Foreskin fibroblast (primary cell): ENCODE measurements at places on chromosomes 13 and 19.

DNA sequence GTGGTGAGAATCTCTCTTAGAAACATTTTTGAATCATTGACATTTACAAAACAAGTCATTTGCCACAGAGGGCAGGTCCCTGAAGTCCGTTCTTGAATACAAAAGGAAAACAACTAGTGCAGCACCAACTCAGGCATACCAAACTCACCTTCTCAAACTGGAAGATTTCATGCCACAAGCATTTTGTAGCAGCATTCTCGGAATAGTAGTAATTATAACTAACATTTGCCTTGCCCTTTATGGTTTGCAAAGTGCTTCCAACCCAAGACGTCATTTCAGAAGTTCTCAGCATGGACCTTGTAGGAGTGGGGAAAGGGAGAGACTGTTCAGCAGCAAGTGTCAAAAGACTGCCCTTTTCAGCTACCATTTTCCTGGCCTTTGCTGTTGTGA, 344.6 kb downstream of the RFC3 start:
- peak; percentile 23 for DNase-seq

DNA sequence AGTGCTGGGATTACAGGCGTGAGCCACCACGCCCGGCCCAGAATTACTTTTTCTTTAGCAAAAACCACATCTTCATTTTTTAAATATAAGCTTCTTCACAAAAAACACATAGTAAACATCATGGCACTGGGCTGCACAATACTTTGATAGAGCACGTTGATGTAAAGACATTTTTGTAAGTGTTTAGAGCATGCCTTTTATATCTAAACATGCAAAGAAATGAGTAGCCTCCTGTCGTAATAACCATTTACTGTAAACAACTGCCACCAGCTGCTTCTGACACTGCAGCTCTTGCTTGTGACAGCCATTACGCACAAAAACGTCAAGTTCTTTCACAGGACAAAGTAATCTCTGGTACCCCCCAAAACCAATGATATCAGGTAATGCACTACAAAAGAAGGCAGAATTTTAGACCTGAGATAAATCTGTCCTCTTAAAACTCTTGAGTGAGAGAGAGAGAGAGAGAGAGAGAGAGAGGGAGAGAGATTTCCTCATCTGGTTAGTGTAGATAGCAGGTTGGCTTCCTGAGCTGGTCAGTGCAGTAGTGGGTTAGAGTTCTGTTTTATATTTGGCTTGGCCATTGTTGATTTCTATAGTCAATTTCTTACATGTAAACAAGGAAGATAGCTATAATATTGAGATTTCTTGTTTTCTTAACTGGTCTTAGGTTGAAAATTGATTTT, 6.7 kb upstream of the ZNF548 start:
- DNase-seq: no peak

DNA sequence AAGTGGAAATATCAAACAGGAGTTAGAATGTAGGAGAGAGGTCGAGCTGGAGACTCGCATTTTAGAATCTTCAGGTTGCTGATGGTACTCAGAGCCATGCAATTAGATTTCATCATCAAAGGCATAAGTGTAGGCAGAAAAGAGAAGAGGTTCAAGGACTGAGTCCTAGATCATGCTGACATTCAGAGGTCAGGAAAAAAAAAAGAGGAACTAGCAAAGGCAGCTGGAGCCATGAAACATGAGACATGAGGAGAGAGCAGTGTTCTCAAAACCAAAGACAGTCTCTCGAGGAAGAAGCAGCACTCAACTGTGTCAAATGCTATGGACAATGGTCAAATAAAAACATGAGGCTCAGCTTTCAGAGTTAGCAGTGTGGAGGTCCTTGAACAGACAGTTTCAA, 12.4 kb upstream of the TPP2 start:
- DNase-seq: no peak

DNA sequence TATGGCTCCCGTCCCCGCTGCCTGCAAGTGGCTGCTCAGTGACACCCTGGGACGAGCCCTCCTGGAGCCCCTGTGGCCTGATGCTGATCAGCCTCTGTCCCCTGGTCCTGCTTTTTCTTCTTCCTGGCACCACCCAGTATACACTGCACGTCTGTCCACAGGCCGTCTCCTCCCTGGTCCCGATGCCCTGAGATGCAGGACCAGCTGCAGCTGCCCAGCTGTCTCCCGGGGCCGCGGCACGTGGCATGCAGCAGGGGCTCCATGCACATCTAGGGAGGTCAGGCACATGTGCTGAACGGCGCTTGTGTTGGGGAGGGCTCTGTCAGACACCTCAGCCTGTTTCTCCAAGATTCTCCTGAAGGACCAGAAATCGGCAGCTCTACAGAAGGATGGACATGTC, 30.2 kb downstream of the ZFR2 start:
- no peak for DNase-seq

DNA sequence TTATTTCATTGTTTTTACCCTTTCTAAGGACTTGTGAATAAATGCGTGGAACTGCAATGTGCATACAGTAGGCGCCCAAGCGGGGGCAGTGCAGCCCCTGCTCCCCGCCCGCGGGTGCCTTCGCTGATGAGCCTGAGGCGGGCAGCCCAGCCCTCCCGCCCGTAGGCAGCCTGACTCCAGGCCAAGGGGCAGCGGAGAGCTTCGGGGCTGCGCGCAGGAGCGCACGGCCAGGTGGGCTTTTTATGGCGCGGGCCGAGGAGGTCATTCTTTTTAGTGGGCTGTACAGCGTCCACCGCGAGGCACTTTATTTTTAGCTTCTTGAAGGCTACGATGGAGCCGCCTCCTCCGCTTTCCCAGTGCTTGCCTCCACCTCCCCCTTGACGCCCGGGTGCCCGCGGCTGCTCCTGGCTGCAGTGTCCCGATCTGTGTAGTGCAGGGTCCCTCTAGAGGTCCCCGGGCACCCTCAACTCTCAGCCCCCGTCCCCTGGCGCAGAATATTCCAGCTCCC, 60.5 kb downstream of the CCNE1 start:
- DNase-seq: peak; percentile 24

- DNase-seq: peak; percentile 89
Measured at GRCh38 chr13:44758630-44759383, 182.7 kb upstream of the TSC22D1 start.

DNA sequence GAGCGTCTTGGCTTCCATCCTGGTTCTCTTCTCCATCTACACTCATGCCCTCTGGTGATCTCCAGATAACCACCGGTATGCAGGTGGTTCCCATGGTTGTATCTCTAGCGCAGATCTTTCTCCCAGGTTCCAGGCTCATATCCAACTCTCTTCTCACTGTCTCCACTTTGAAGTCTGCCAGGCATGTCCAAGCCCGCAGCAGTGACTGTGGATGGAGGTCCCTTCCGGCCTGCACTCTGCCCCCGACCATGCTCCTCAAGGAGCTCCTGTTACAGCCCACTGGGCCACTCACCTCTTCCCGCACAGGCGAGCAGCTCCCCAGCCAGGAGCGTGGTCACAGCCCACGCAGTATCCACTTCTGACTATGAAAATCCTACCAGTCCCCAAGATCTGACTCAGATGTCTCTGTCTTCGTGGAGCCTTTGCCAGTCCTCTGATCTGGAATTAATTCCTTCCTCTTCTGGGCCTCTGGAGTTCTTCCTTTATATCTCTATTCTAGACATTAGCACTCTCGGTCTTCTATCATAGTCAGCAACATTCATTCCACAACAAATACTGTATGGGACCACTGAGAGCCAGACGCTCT, 100.2 kb downstream of the TEX26 start:
- no peak for DNase-seq

DNA sequence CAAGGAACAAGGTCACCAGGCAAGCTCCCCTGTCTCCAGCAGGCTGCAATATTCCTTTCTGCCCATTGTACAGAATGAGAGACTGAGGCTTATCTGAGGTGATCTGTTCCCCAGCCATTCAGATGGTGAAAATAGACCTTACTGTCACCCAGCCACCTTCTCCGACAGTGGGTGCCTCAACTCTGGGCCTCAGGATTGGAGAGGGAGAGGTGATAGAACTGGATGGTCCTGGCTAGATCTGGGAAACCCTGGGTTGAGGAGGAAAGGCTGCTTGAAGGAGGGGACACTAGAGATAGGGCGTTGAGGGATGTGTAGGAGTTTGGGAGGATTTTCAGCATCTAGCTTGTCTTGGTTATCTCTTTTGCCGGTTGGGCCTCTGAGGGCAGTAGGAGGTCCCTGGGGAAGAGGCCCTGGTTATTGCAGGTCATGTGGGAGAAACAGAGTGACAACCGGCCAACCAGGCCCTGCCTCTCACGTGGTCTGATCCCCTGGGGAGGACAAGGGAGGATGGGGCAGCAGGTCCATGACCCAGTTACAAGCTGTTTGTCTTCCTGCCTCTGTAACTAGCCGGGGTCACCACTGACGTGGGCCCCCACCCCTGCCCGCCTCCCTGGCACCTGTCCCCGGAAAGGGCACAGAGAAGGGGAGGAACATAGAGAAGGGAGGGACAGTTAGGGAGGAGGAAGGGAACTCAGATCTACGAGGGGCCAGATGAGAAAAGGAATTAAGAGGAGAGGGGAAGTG, 8.2 kb downstream of the NFIC start:
- peak; percentile 54 for DNase-seq

DNA sequence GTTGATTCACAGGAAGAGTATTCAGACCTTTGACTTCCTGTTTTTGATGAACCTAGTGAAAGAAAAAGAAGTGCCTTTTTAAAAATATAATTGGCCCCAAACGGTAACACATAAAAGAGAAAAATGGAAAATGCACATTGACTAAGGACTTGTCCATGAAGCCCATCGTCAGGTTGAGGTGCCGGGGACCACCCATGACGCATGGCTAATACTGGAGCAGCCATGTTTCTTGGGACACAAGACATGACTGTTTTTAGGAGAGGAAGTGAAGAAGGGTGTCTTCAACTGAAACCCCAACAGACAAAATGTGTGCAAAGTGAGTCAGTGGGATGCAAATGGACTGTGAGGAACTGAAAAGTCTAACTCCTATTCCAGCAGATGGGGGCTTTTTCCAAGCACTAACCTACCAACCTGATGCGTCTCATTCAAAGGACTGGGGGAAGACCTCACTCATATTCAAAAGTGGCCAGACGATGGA, 459.4 kb downstream of the FOXO1 start:
- no peak for DNase-seq

DNA sequence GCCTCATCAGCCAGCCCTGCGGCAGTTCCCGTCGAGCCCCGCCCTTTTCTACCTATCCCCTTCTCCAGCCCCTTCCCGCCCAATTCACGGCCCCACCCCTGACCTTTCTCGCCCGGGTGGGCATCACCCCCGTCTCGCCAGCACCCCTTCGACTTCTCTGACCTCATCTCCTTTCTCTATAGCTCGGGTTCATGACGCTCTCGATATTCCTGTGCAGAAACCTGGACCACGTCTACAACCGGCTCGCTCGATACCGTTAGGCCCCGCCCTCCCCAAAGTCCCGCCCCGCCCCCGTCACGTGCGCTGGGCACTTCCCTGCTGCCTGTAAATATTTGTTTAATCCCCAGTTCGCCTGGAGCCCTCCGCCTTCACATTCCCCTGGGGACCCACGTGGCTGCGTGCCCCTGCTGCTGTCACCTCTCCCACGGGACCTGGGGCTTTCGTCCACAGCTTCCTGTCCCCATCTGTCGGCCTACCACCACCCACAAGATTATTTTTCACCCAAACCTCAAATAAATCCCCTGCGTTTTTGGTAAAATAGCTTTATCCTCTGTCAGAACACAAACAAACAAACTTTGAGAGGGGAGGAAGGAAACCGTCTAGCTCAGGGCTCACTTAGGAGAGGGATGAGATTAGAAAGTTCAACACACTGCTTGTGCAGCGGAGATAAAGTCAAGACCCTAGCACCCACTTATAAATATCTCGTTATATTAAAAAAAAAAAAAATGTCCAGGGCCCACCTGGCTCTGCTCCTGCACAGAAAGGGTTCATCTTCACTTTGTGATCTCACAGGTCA, 5.1 kb downstream of the CD37 start:
- peak; percentile 64 for DNase-seq

- no peak for DNase-seq
Measured at GRCh38 chr13:113080901-113081521, 24.6 kb upstream of the F7 start.

DNA sequence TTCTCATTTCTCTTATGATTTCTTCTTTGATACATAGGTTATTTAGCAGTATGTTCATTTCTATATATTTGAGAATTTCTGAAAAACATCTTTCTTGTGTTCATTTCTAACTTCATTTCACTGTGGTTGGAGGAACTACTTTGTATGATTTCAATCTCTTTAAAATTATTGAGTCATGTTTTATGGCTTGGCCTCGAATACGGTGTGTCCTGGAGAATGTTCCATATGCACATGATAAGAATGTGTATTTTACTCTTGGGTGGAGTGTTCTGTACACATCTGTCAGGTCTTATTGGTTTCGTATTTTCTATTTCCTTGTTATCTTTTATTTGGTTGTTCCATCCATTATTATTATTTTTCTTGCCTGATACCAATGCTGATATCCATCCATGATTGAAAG, 22.9 kb downstream of the DNM2 start:
- DNase-seq: no peak

DNA sequence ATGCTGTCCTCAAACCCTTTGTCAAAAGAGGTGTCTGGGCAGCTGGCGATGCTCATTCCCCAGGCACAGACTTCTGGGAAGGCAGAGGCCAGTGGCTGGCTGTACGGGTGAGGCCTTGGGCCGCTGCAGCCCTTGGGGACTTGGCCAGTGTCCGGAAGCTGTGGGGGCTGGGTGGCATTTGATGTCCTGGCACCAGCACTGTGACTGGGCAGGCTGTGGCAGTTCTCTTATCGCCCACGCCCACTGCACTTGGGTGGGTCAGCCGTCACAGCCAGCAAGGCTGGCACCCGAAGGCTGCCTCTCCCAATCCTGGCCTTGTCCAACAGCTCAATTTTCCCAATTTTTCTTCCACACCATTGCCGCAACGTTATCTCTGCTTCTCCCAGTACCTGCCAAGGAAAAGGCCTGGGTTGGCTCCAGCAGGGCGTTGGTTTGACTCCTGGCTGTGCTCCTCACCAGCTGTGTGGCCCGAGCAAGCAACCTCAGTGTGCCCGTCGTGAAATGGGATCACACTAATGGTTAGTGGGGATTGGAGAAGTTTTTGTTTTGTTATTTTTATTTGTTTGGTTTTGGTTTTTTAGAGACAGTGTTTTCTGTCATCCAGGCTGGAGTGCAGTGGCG, 12.7 kb upstream of the SLC44A2 start:
- no peak for DNase-seq

DNA sequence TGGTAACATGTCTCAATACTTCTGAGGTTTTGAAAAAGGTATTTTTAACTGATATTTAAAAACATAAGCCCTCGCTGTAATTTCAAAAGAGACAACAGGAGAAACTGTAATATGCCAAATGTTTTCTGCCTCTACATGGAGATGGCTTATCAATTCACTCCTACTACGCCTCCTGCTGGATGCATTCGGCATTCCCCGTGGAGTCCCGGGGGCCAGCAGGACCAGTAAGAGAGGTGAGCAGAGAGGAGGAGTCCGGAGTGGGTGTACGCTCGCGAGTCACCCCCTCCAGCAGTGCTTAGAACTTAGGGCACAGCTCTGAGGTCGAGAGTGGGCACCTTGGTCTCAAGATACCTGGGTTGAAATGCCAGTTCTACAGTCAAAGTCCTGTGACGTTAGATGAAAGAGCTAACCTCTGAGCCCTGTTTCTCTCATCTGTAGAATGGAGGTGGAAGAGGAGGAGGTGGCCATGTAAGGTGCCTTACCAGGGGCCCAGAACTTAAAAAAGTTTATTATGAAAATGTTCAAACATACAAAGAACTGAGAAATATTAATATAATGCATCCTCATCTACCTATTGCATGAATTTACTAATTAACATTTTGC, 110.2 kb downstream of the STK24 start:
- DNase-seq: no peak
